SK-N-MC (cell line): ENCODE measurements at places on chromosomes 1 and 21.

DNA sequence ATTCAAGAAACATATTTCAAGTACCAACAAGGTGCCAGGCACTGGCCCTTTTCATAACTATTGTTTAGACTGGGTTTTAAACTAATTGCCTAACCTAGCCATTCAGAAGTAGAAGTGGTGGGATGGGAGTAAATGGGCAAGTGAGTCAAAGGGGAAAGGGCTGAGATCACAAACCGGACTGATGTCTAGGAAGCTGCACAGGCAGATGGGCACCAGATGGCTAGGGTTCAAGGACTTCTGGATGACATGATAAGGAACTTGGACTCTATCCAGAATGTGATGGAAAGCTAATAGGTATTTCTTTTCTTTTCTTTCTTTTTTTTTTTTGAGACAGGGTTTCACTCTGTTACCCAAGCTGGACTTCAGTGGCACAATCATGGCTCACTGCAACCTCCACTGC, 46.6 kb downstream of the LYST start:
- DNase-seq: no peak

DNA sequence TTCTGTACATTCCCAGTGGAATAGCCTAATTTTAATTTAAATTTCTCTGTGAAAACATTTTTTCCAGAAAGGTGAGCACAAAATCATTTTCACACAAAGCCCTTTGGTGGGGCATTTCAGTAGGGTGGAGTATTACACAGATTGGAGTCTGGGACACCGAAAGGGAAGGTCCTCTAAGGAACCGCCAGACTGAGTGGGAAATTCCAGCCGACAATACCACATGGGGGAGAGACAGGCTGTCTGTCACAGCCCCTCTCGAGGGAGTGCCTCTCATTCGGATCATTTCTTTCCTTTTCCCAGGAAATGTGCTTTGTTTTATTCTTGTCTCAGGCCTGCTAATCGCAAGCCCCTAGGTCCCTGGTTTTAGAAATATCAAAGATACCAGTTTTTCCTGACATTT, 150.6 kb upstream of the HOOK1 start:
- no peak for DNase-seq

GRCh38 chr1:227725046-227725445, 10.1 kb downstream of the JMJD4 start:
- no peak for DNase-seq

GRCh38 chr1:233561708-233562426, 52.0 kb upstream of the KCNK1 start:
- DNase-seq: no peak

DNA sequence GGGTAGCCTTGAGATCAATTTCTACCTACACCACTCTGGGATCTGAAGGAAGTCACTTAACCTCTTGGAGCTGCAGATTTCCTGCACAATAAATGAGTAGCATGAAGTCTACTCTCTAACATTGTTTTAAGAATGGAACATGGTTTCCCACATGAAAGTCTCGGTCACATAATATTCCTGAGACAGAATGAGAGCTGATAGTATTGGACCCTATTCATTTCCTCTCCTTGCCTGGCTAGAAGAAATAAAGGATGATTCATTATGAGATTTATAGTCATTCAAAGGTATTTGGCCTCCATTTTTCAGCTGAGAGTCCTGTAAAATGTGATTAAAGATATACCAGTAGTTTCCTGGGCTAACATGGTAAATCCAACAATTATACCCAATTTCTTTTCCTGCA, 56.7 kb downstream of the ARHGAP29 start:
- no peak for DNase-seq

DNA sequence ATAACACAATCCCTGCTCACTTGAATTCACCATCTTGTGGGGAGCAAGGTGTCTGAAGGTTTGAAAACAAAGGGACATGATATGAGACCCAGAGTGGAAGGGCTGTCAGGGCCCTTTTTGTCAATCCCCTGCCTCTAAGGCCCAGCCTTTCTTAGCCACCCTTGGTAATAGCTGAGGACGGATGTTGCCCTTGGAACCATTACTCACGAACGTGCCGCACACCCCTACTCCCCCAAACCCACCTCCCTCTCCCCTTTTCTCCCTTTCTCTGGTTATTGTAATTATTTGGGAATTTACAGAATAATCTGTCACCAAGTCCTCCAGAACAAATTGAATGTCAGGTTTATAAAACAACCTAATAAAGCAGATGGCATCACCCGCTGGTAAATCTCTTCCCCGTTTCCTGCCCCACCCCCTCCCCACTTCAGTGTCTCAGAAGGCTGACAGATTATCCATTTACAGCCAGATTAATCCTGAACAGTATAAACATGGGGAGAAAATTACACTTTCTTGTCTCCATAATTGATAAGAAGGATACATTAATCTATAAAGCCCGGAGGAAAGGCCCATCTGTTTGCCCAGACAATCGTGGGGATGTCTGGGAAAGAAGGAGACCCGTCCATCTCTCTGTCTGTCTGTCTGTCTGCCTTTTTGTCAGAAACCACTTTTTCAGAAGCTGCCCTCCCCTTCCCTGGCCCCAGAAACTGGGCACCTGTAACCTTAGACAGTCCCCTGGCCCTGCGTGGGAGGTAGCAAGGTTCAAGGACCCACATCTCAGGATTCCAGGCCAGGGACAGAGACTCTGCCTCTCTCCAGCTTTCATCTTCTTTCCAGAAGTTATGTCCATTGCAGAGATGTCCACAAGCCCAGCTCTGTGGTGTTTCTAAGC, 60.6 kb upstream of the CD34 start:
- DNase-seq: no peak

DNA sequence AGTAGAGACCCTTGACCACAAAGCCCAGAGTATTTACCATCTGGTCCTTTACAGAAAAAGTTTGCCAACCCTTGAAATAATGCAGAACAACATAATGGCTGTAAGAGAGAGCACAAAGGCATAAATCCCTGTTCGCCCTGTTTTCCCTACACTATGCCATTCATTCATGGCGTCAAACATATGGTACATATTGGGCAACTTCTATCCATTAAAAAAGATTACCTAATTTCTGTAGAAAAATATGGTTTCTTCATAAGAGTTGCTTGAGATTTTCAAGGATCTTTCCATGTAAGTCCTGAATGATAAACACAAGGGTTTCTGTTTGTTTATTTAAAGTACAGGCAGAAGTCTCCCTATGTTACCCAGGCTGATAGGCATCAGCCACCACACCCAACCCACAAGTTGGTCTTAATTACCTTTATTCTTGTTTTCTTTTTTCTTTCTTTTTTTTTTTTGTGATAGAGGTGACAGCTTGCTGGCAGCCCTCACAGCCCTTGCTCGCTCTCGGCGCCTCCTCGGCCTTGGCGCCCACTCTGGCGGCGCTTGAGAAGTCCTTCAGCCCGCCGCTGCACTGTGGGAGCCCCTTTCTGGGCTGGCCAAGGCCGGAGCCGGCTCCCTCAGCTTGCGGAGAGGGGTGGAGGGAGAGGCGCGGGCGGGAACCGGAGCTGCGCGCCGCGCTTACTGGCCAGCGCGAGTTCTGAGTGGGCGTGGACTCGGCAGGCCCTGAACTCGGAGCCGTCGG, 68.3 kb upstream of the NR5A2 start:
- no peak for DNase-seq

- no peak for DNase-seq
Observed at GRCh38 chr21:45834821-45835293, 146.7 kb upstream of the COL6A1 start.

DNA sequence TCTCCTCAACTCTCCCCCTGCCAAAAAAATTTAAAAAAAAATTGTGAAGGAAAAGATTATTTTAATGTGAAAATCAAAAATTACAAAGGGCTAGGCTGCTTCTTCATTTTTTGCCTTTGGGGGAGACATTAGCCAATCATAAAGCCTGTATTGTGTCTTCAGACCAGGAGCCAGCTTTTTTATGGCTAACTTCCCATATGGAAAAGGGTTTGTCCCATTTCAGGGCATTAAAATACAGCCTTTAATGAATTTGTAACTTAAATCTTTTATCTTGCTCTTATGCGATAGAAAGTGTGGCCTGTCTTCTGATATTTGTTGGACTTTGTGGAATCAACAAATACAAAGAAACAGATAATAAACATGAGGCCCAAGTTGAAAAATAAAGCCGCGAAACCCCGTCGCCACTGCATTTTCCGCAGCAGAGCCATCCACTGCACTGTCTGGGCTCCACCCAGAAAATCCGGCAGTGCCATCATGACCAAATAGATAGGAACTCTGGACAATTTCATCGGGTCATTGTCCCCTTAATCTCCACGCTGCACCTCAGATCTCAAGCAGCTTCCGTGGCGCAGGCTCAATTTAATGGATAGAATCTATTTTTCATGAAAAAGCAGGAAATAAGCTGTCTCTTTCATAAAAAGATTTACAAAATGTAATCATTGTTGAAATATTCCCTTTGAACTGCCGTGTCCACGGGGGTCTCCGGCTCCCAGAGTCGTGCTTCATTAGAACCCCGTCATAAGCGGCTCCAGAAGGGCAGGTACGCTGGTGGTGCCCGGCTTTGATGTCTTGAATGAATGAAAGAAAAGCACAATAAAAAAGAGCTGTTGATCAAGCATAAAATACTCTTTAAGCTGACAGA, 277.6 kb downstream of the TM2D1 start:
- no peak for DNase-seq

GRCh38 chr1:195085196-195085595, 1523.0 kb downstream of the KCNT2 start:
- no peak for DNase-seq

GRCh38 chr21:22374218-22374969, 1376.2 kb downstream of the NCAM2 start:
- no peak for DNase-seq

DNA sequence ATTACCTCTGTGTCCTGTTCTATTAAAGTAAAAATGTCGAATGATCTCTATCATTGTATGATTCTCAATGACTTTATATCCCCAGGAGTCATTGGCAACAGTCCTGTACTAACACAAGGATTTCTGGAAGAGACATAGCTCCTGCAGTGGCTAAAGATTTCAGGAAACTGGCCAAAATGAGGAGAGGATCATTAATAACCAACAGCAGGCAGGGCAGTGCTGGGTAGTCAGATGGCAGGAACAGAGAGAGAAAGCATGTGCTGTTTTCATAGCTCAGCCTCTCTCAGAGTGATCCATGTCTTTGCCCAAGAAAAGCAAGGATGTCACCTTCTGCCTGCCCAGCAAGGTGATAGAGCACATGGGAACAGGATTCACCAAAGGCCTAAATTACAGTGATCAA, 604.7 kb upstream of the PLXNA2 start:
- DNase-seq: no peak

- DNase-seq: no peak
Observed at GRCh38 chr21:26471099-26471471, 102.0 kb downstream of the CYYR1 start.

DNA sequence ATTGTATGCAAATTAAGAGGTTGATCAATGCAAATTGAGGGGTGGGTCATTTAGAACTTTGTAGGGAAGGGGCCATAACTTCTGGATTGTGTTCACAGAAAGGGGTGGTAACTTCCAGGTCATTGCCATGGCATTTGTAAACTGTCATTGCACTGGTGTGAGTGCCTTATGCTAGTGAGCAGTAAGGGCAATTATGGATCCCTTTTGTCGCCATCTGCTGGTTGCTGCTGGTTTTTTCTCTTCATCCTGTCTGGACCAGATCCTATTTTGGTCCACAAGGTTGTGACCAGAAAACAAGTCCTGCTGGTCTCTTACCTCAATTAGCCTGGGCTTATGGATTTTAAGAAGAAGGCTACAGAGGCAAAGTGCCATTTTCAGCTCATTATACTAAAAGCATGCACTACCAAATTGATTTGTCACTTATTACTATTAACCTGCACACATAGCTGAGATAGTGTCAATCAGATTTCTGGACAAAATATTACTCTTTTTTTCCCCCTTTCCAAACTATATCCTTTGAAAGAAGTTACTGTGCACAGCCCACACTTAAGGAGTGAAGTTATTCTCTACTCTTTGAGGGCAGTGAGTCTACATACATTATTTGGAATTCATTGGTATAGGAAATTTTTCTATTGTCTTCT, 196.2 kb downstream of the ZC3H11B start:
- DNase-seq: peak; percentile 18

DNA sequence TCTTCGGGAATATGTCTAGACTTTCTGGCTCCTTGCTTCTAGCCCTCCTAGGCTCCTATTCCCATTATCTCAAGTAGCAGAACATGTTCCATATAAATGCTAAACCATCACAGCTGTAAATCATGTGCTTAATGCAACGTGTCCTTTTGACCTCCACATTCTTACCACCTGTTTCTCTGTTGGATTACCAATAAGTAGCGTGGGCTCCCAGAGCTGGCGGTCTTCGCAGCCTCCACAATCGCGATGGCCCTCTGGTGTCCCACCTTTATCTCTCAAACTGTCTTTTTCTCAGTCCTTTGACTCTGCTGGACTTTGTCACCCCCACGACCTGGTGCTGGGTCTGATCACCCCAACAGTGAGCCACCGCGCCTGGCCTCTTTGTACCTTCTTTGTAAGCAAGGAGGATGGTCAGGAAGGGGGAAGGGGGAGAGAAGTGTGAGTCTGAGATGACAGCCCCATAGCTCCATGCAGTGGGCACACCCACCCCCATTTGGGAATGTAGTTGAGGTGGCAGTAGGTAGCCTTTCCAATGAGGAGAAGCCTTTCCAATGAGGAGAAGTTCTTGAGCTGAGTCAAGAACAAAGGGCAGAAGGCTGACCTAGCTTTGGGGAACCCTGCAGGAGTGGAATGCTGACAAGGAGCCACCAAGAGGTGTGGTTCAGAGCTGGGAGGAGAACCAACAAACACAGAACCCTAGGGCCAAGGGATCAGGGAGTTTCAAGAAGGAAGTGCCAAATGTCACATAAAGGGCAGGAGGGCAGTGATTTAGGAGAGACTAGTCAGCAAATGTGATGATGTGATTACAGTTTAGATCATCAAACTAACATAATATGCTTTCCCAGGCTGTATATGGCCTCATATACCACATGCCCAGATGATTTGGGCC, 14.2 kb downstream of the TRAF5 start:
- DNase-seq: no peak

DNA sequence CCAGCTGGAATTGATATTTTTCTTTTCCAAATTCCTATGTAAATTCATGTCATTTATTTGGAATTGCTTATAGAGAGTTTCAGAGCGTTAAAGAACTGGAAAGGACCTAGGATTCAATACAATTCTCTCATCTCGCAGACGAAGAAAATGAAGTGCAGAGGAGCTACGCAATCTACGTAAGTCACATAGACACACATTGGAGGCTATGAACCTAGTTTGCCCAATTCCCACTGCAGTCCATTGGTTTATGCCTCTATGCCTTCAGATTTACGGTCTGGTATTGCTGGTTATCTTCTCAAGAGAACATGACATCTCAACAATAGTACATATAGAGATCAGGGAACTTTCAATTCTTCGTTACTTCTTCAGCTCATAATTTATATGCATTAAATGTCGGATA, 971 bp upstream of the RNF2 start:
- DNase-seq: no peak

GRCh38 chr1:109641861-109642260, 14.0 kb upstream of the GSTM4 start:
- no peak for DNase-seq

DNA sequence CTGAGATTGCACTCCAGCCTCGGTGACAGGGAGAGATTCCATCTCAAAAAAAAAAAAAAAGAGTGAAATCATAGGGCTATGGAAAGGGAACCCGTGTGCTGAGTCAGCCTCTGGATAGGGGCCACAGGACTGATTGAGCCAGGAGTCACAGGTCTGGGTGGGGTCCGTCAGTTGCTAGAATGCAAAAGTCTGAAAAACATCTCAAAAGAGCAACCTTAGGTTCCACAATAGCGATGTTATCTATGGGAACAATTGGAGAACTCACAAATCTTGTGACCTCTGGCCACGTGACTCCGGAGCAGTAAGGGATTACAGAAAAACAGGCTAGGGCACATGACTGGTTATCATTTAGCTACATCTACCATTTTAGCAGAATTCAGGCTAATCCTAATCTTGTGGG, 32.8 kb upstream of the GREM2 start:
- no peak for DNase-seq

- no peak for DNase-seq
Observed at GRCh38 chr1:112528076-112528475, 19.3 kb downstream of the WNT2B start.
